A549 treated with GW870086 at 1 μM for 4 hours (cell line): ENCODE measurements at places on chromosomes 11 and 22. TPM values are rescaled to one million over a fixed set of nuclear protein-coding genes. Genes with fewer than 3 reads are reported as not detected.

Gene CRYAB
- 10.4 to 25.3 TPM (median 14.6 TPM) in 5 replicates for total RNA-seq

Gene CDON
- total RNA-seq: 1.8 to 2.7 TPM (median 2.0 TPM) in 5 replicates

Gene ZNF214
- total RNA-seq: 0.45 to 1.2 TPM (median 0.87 TPM) in 5 replicates

Gene FGF19
- 0.09 to 0.13 TPM (median 0.10 TPM) in 5 replicates for total RNA-seq

Gene ARHGAP42
- total RNA-seq: 4.5 to 6.3 TPM (median 5.5 TPM) in 5 replicates

Gene RAB3IL1
- total RNA-seq: 12.8 to 15.7 TPM (median 14.5 TPM) in 5 replicates

Gene OR5B21
- total RNA-seq: not detected in 5 replicates

Gene STK33
- total RNA-seq: 3.8 to 4.9 TPM (median 4.4 TPM) in 5 replicates

Gene LINC01488
- not detected in 5 replicates for total RNA-seq

Gene SYCE3
- 0.40 to 0.80 TPM (median 0.75 TPM) in 3 of 5 replicates, not detected in the others for total RNA-seq

Gene CNGA4
- total RNA-seq: 0.07 TPM in 1 of 5 replicates, not detected in the others

Gene PHOX2A
- total RNA-seq: not detected in 5 replicates

Gene ADAMTS8
- 0.26 to 0.52 TPM (median 0.47 TPM) in 5 replicates for total RNA-seq

Gene POLR2L
- total RNA-seq: 586 to 744 TPM (median 634 TPM) in 5 replicates

Gene HOATZ
- not detected in 5 replicates for total RNA-seq

Gene SYT9
- 0.15 to 0.26 TPM (median 0.16 TPM) in 5 replicates for total RNA-seq

Gene INPP5J
- 0.46 to 0.57 TPM (median 0.51 TPM) in 5 replicates for total RNA-seq

Gene PKNOX2
- 0.05 TPM in 1 of 5 replicates, not detected in the others for total RNA-seq

Gene C22orf23
- 0.20 to 0.35 TPM (median 0.27 TPM) in 5 replicates for total RNA-seq

Gene OR2D2
- total RNA-seq: not detected in 5 replicates

Gene SUSD2
- 57.0 to 72.3 TPM (median 67.0 TPM) in 5 replicates for total RNA-seq

Gene OMP
- not detected in 5 replicates for total RNA-seq

Gene MFRP
- total RNA-seq: not detected in 5 replicates

Gene MS4A6E
- not detected in 5 replicates for total RNA-seq

Gene RAG2
- not detected in 5 replicates for total RNA-seq

Gene LTO1
- total RNA-seq: 28.0 to 35.9 TPM (median 32.3 TPM) in 5 replicates

Gene FXYD2
- 14.3 to 21.9 TPM (median 15.8 TPM) in 5 replicates for total RNA-seq

Gene OR52E8
- total RNA-seq: not detected in 5 replicates

Gene P2RX3
- total RNA-seq: 0.08 to 0.17 TPM (median 0.11 TPM) in 4 of 5 replicates, not detected in the other

Gene RFPL2
- total RNA-seq: 0.11 to 0.49 TPM (median 0.19 TPM) in 4 of 5 replicates, not detected in the other

Gene FBLN1
- total RNA-seq: 35.8 to 50.8 TPM (median 50.2 TPM) in 5 replicates

Gene OR52E4
- not detected in 5 replicates for total RNA-seq

Gene CRACR2B
- total RNA-seq: 5.0 to 6.2 TPM (median 5.5 TPM) in 5 replicates

Gene TMEM41B
- 20.1 to 27.6 TPM (median 25.1 TPM) in 5 replicates for total RNA-seq

Gene NXPE2
- not detected in 5 replicates for total RNA-seq

Gene GRM5
- total RNA-seq: not detected in 5 replicates

Gene UPB1
- total RNA-seq: not detected in 5 replicates

Gene UPK3A
- total RNA-seq: not detected in 5 replicates

Gene LRRC55
- not detected in 5 replicates for total RNA-seq

Gene CCDC34
- total RNA-seq: 26.5 to 28.4 TPM (median 27.1 TPM) in 5 replicates

Gene C11orf98
- total RNA-seq: 128 to 151 TPM (median 135 TPM) in 5 replicates

Gene PATZ1
- 17.1 to 21.6 TPM (median 20.9 TPM) in 5 replicates for total RNA-seq

Gene EMID1
- 0.23 to 0.74 TPM (median 0.45 TPM) in 5 replicates for total RNA-seq

Gene SOX6
- not detected in 5 replicates for total RNA-seq

Gene ELFN2
- total RNA-seq: 5.9 to 8.8 TPM (median 7.0 TPM) in 5 replicates

Gene SIPA1
- 12.7 to 19.1 TPM (median 17.6 TPM) in 5 replicates for total RNA-seq

Gene C11orf97
- not detected in 5 replicates for total RNA-seq

Gene OR52I2
- total RNA-seq: not detected in 5 replicates

Gene ME3
- 13.2 to 19.2 TPM (median 17.2 TPM) in 5 replicates for total RNA-seq

Gene CTTN
- 209 to 215 TPM (median 213 TPM) in 5 replicates for total RNA-seq

Gene APOBEC3B
- total RNA-seq: 26.1 to 31.0 TPM (median 29.1 TPM) in 5 replicates

Gene VSIG10L2
- 0.12 TPM in 1 of 5 replicates, not detected in the others for total RNA-seq

Gene KRTAP5-9
- 0.11 TPM in 1 of 5 replicates, not detected in the others for total RNA-seq

Gene PNPLA3
- total RNA-seq: 0.70 to 1.2 TPM (median 0.94 TPM) in 5 replicates

Gene OR8D4
- total RNA-seq: not detected in 5 replicates

Gene APOA5
- total RNA-seq: not detected in 5 replicates

Gene BIK
- total RNA-seq: 1.4 to 2.0 TPM (median 1.5 TPM) in 5 replicates

Gene UBE2L3
- total RNA-seq: 63.7 to 71.5 TPM (median 64.9 TPM) in 5 replicates

Gene TEX54
- not detected in 5 replicates for total RNA-seq

Gene TMEM123
- total RNA-seq: 112 to 194 TPM (median 171 TPM) in 5 replicates
